ENCODE measurements at places on chromosomes 2 and 18.

- no peak for DNase-seq
Measured at GRCh38 chr18:23933407-23933806, 81.1 kb upstream of the TTC39C start.

DNA sequence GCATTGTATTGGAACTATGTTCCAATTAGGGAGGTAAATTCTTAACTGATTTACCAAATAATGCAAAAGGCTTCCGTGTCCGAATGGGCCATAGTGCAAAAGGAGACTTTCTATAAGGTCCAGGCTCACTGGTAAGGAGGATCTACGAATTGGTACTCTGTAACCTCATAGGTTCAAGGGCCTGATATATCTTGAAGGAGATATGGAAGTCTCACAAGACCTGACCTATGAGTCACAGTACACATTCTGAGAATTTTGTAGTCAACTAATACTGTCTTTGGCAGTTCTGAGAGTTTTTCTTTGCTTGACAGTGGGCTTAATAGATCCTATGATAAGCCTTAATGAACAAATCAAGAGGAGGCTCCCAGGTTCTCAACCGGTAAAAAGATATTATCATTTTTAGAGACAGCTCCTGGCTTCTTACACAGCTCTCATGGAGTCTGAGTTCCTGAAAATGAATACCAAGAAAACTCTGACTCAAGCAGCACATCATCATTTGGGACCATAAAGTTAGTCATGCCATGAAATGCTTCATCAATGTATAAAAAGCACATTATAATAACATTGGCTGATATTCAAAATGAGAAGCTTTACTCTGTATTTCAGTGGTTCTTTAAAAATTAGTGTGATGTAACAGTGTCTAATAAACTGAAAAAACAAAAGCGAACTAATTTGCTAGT is 1275.2 kb upstream of the CRIM1 start:
- no peak for DNase-seq

DNA sequence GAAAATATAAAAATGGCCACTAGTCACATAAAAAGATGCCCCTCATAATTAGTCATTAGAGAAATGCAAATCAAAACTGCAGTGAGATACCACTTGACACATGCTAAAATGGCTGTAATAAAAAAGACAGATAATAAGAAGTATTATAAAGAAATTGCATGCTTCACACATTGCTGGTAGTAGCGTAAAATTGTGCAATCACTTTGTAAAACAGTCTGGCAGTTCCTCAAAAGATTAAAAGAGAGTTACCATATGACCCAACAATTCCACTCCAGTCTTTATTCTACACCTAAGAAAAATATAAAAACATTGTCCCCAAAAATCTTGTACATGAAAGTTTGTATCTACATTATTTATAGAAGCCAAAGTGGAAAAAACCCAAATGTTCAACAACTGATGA is 170.6 kb upstream of the FIGN start:
- no peak for DNase-seq

GRCh38 chr2:143916781-143917180 is 603.1 kb downstream of the ZEB2 start:
- no peak for DNase-seq

DNA sequence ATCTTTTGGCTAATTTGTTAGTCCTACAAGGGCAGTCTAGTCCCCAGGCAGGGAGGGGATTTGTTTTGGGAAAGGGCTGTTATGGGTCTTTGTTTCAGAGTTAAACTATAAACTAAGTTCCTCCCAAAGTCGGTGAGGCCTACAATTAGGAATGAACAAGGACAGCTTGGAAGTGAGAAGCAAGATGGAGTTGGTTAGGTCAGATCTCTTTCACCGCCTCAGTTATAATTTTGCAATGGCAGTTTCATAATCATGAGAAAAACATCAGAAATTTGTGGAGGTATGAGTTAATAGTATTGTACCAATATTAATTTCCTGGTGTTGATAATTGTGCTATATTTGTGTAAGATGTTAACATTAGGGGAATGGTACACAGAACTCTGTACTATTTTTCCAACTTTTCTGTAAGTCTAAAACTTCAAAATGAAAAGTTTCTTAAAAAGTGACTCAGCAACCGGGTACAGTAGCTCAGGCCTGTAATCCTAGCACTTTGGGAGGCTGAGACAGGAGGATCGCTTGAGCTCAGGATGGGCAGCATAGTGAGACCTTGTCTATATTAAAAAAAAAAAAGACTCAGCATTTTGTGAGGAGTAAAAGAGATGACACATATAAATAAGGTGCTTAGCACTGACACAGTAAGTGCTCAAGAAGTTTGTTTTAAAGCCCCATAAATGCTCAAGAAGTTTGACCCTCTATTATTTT is 40.8 kb downstream of the TMEM17 start:
- no peak for DNase-seq

- DNase-seq = no peak
Measured at GRCh38 chr18:47168913-47169312, 7.3 kb downstream of the IER3IP1 start.

DNA sequence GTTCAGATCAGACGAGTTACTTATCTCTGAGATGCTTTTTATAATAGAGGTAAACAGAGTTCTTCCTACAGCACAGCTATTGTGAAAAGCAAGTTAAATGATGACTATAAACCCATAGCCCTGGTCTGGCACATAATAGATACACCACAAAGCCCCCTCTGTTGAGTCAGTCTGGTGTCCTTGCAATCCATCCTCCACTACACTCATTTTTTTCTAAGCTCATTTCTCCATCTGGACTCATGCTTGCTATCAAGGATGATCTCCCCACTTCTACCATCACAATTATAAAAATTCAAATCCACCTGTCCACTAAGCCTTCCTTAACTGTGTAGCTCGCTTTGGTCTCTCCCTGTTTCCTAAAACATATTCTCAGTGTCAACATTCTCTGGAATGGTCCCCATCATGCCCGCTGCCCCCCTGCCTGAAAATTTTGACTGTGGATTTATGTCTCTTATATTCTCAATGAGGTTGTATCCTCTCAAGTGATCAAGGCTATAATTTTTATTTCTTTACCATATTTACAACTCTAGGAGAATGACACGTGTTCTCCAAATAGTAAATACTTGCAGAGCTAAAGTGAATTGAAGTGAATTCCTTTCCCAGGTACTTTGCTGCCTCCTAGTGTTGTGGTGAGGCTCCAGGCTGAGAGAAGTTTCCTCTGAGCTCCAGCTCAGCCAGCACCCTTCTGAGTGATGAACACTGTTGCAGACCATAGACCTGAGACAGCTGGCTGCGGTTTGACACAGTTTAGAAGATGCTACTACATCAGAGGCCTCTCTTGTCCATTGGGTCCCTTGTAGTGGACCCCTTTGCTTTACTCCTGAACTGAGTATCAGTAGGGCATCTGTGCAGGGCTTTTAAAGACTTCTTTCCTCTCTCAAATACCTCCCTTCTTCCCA is 108.7 kb downstream of the DPP10 start:
- DNase-seq = no peak

GRCh38 chr18:61551586-61551985 is 218.4 kb downstream of the CDH20 start:
- DNase-seq = no peak

- no peak for DNase-seq
Measured at GRCh38 chr2:236511266-236511665, 58.4 kb upstream of the ACKR3 start.

GRCh38 chr2:21358976-21359375 is 235.2 kb downstream of the TDRD15 start:
- no peak for DNase-seq

DNA sequence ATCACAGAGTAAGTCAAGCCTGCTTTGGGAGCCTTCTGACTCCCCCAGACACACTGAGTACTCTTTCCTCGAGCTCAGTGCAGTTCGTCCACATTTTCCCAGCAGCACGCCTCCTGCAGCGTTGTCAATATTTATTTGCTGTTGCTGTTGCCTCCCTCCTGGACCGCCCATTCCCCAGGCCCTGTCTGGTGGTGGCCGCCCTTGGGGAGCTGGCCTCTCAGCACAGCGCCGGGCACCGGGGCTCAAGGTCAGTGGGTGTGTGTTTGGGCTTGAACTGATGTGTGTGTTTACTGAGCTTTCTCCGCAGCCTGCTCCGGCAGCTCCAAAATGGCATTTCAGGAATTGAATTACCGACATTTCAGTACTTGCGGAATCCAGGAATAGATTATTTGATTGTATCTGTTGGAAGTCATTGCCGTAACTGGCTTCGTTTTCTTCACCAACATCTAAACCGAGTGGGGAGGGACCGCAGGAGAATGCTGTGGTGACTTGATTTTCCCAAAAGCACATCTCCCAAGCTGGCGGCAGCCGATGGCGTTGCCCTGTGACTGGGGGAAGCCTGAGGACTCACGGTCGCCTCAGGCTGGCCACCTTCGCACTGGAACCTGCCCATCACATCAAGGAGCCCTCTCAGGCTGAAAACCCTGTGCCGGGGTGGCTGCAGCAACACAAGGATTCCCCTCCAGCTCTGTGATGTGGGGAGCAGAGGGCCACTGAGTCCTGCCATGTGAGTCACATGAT is 66.0 kb downstream of the HPCAL1 start:
- DNase-seq = no peak

- no peak for DNase-seq
Measured at GRCh38 chr18:24369426-24369825, 28.2 kb downstream of the OSBPL1A start.

- no peak for DNase-seq
Measured at GRCh38 chr2:150585221-150585971, 97.9 kb upstream of the RND3 start.

GRCh38 chr2:219174146-219174545 is 2.6 kb downstream of the CNPPD1 start:
- no peak for DNase-seq

- no peak for DNase-seq
Measured at GRCh38 chr2:202109737-202110184, 36.7 kb downstream of the KIAA2012 start.

DNA sequence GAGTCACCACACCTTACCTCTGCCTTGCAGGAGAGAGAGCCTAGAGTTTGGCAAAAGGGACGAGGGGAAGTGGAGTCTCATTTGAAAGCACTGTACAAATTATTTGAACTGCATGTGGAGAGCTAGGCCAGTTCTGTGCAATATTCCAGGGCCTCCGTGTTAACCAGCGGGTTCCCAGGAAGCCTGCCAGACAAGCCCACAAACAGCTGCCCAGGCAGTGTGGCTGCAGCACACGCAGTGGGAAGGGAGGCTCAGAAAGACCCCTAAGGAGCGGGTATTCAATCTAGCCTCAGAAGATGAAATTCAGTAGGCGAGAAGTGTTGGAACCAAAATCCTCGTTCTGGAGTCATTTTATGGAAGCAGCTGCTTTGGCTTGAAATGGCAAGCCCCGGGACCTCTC is 30.7 kb downstream of the CNGA3 start:
- DNase-seq = no peak

GRCh38 chr2:109613081-109613921 is 465 bp downstream of the SEPTIN10 start:
- DNase-seq = no peak

GRCh38 chr2:68193144-68193543 is 35.5 kb downstream of the PNO1 start:
- no peak for DNase-seq

DNA sequence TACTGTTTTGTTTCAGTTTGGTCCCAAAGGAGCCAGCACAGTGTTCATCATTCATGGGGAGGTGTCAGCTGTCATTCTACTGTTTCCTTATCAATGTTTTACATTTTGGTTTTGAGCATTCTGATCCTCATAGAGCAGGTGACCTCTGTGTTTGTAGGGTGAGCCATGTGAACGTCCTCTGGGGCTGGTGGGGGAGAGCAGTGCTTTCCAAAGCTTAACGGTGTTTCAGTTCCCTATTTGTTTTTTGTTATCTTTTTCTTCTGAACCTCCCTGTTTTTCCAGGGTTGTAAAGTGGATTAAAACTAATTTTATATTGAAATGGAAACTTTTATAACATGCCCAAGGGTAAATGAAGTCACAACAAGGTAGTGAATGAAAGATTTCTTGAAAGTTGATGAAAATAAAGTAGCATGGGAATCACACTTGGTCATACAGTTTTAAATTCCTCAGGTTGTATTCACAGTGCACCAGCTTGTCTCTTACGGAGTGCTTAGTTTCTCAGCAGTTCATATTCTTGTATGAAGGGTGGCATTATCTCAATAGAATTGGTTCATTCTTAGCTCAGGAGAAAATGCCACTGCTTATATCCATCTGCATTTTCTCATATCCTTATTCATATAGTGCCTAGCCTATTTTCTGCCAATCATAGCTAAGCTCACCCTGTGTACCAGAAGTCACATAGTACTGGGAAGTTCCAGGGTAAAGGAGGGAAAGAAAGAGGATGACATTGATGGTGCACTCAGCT is 54.5 kb downstream of the MAP4K4 start:
- no peak for DNase-seq
